ENCODE measurements at places on chromosomes 5 and 9. TPM values are rescaled to one million over a fixed set of nuclear protein-coding genes. Genes with fewer than 3 reads are reported as not detected.

SLC28A3 gene
- not detected for polyA plus RNA-seq

- H3K4me1 ChIP-seq: peaks cover 4% of the 10 kb centered on the region
- no peaks in the 10 kb centered on the region for H3K36me3 ChIP-seq
- H3K27ac ChIP-seq: no peak overlapping the region
- DNase-seq: no peak
- H3K4me3 ChIP-seq: no peak overlapping the region
- peaks cover 3% of the 10 kb centered on the region for H3K27me3 ChIP-seq
Measured at GRCh38 chr5:133391354-133392136, 220.8 kb downstream of the FSTL4 start.

PCDHA12 gene
- not detected for polyA plus RNA-seq

- DNase-seq: no peak
- no peak overlapping the region for H3K27ac ChIP-seq
- peaks cover 3% of the 10 kb centered on the region for H3K27me3 ChIP-seq
- no peak overlapping the region for H3K4me3 ChIP-seq
Measured at GRCh38 chr5:4254736-4255135, 659.1 kb downstream of the IRX1 start.

KDM3B gene
- 10.6 TPM for polyA plus RNA-seq

- no peaks in the 10 kb centered on the region for H3K27me3 ChIP-seq
- H3K36me3 ChIP-seq: peaks cover 12% of the 10 kb centered on the region
- H3K4me3 ChIP-seq: peak overlapping the region; percentile 30
- H3K4me1 ChIP-seq: peaks cover 27% of the 10 kb centered on the region
- H3K27ac ChIP-seq: no peak overlapping the region
- DNase-seq: no peak
Measured at GRCh38 chr9:123225995-123226394, 42.4 kb downstream of the STRBP start.

- no peak overlapping the region for H3K27ac ChIP-seq
- H3K4me1 ChIP-seq: peaks cover 14% of the 10 kb centered on the region
- DNase-seq: no peak
- no peaks in the 10 kb centered on the region for H3K36me3 ChIP-seq
- H3K4me3 ChIP-seq: no peak overlapping the region
Measured at GRCh38 chr9:92709240-92709639, 39.3 kb upstream of the IPPK start.

GRCh38 chr9:126421567-126422428 lies 95.2 kb downstream of the MVB12B start:
- H3K4me3 ChIP-seq: no peak overlapping the region
- no peak for DNase-seq
- peak overlapping the region; percentile 59 for H3K27ac ChIP-seq
- H3K36me3 ChIP-seq: peaks cover 26% of the 10 kb centered on the region
- H3K27me3 ChIP-seq: no peaks in the 10 kb centered on the region

- no peaks in the 10 kb centered on the region for H3K4me1 ChIP-seq
- no peaks in the 10 kb centered on the region for H3K27me3 ChIP-seq
- DNase-seq: no peak
- no peaks in the 10 kb centered on the region for H3K36me3 ChIP-seq
- H3K27ac ChIP-seq: no peak overlapping the region
- no peak overlapping the region for H3K4me3 ChIP-seq
Measured at GRCh38 chr9:121773286-121773953, 122.0 kb downstream of the DAB2IP start.

TAF11L5 gene
- not detected for polyA plus RNA-seq

- DNase-seq: no peak
- no peak overlapping the region for H3K27ac ChIP-seq
- no peaks in the 10 kb centered on the region for H3K4me1 ChIP-seq
- H3K4me3 ChIP-seq: no peak overlapping the region
Measured at GRCh38 chr5:1832511-1833250, 31.5 kb downstream of the NDUFS6 start.

DNA sequence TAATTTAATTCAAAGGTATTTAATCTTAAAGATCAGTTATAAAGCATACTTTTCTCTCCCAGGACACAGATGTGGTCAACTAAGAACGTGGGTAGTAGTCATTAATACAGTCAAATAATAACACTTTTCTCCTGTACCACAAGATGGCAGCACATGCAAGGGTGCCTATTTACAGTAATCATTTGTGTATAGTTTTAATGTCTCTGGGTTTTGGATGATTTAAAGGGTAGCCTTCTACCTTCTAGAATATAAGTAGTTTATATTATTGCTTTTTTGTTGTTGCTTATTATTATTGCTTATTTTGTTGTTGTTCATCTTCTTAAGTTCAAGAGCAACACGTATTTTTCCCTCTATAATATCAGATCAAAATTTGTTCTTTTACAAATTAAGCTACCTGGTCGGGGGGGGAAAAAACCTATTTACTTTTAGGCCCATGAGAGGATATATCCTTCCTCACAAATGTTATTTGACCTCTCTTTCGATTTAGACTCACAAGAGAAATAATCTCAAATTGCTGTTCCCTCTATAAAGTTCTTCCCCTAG lies 59.6 kb upstream of the SLC27A6 start:
- H3K4me1 ChIP-seq: no peaks in the 10 kb centered on the region
- no peaks in the 10 kb centered on the region for H3K36me3 ChIP-seq
- peak; percentile 20 for DNase-seq
- no peak overlapping the region for H3K27ac ChIP-seq

- no peak overlapping the region for H3K27ac ChIP-seq
- no peaks in the 10 kb centered on the region for H3K4me1 ChIP-seq
- H3K4me3 ChIP-seq: no peak overlapping the region
- no peaks in the 10 kb centered on the region for H3K36me3 ChIP-seq
- peaks cover 14% of the 10 kb centered on the region for H3K27me3 ChIP-seq
Measured at GRCh38 chr5:96226941-96227552, 206.0 kb downstream of the PCSK1 start.

CDX1 gene
- polyA plus RNA-seq: not detected

ARL14EPL gene
- polyA plus RNA-seq: not detected

VAV2 gene
- polyA plus RNA-seq: 0.27 TPM

DNA sequence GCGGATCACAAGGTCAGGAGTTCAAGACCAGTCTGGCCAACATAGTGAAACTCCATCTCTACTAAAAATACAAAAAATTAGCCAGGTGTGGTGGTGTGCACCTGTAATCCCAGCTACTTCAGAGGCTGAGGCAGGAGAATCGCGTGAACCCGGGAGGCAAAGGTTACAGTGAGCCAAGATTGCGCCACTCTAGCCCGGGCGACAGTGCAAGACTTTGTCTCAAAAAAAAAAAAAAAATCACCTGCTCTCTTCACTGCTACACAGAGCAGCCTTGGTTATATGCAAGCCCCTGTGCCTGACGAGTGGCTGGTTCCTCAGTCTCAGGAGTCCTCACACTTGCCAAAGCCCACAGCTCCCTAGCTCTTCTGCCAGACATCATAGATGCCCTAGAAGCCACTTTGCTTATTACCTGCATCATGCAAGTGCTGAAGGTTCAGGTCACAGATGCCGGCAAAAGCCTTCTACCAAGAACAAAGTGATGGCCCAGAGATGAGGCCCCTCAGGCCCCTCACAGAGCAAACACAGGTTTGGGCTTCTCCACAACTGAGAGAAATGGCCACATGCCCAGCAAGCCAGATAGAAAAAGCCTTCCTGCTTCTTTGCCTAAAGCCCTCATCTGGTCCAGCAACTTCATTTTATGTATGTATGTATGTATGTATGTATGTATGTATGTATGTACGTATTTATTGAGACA lies 176.4 kb downstream of the AUH start:
- no peak overlapping the region for H3K4me3 ChIP-seq
- no peaks in the 10 kb centered on the region for H3K27me3 ChIP-seq
- H3K27ac ChIP-seq: no peak overlapping the region
- H3K36me3 ChIP-seq: no peaks in the 10 kb centered on the region
- DNase-seq: no peak

DNA sequence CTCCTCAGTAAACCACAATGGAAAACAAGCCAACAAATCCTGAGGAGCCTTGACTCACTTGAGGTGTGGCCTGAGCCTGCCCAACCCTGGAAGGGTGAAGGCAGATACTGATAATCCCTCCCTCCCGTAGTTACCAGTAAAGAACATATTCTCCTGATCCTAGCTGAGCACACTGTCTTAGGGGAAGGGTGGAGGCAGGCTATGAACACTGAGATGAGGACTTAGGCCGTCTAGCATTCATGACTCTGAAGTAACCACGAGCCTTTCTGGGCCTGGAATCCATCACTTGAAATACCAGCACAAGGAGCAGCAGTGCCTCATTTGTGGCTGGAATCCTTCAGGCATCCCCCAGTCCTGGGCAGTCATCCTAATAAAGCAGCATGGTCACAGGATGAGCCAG lies 124.5 kb upstream of the PRLR start:
- H3K27ac ChIP-seq: no peak overlapping the region
- peaks cover 6% of the 10 kb centered on the region for H3K27me3 ChIP-seq
- H3K4me3 ChIP-seq: no peak overlapping the region
- H3K4me1 ChIP-seq: no peaks in the 10 kb centered on the region
- no peaks in the 10 kb centered on the region for H3K36me3 ChIP-seq

- peaks cover 9% of the 10 kb centered on the region for H3K4me1 ChIP-seq
- H3K27me3 ChIP-seq: no peaks in the 10 kb centered on the region
- no peak overlapping the region for H3K27ac ChIP-seq
- no peak overlapping the region for H3K4me3 ChIP-seq
- no peak for DNase-seq
Measured at GRCh38 chr9:125153712-125154367, 10.5 kb upstream of the SCAI start.

CAMK2A gene
- polyA plus RNA-seq: not detected

WDR38 gene
- not detected for polyA plus RNA-seq

Data from naive thymus-derived CD8-positive, alpha-beta T cell (primary cell).